GOT3 (cell line): ENCODE measurements at places on chromosomes 5 and 9.

- no peak for DNase-seq
Observed at GRCh38 chr9:125950880-125951471, 203.8 kb downstream of the PBX3 start.

DNA sequence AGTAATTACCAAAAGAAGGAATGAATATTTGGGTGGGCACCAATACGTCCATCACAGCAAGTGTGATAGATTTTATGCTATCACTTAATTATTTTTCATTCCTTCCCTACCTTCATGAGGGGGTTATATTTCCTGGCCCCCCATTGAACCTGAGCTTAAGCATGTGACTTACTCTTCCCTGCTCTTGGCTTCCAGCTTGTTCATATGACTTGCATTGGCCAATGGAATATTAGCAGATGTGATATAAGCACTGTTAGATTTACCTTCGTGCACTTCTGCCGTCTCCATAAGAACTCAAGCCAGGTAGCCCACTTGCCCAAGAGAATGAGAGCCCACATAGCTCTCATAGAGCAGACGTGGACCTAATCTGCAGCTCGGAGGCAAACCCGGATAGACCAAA lies 99.1 kb upstream of the SMARCA2 start:
- DNase-seq = no peak

GRCh38 chr5:6484899-6485298 lies 36.2 kb downstream of the UBE2QL1 start:
- no peak for DNase-seq

DNA sequence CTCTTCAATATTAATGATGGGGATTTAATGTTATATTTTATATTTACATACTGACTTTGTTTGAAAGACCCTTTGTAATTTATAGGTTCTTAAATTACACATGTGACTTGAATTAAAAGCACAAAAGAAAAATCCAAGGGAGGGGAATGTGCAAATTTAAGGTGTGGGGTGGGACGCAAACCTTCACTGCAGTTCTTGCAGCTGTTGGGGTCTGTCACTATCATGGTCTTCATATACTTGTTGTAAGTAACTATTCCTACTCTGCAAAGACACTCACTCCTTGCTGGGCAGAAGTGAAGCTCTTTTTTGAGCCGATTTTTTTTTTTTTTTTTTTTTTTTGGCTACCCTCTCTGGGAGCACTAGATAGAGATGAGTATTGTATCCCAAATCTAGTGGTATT lies 505.3 kb downstream of the ARHGEF28 start:
- DNase-seq = no peak

GRCh38 chr5:158261674-158262367 lies 402.9 kb upstream of the CLINT1 start:
- DNase-seq = no peak

GRCh38 chr9:97853844-97854695 lies 1.0 kb downstream of the FOXE1 start:
- DNase-seq = no peak

- DNase-seq = no peak
Observed at GRCh38 chr5:20572614-20573013, 584.6 kb upstream of the CDH18 start.

- DNase-seq = no peak
Observed at GRCh38 chr5:949815-950560, 57.3 kb downstream of the TRIP13 start.

DNA sequence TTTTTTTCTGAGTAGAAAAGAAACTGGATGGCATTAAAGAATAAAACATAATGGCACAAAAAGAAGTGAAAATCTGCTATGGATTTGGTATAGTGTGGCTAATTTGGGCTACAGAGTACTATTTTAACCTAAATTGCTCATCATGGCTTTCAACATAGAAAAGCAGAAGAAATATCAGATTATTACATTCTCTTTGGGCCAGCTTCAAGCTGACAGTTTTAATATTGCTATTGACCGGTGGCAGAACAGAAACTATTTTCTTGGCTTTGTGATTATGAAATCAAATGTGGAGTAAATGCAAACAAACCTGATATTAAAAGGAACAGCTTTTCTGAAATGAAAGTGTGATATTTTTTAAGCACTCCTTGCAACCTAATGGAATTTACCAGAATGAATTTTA lies 301.5 kb downstream of the EPB41L4A start:
- DNase-seq = no peak

GRCh38 chr9:74557571-74557970 lies 60.4 kb downstream of the RORB start:
- DNase-seq = no peak

GRCh38 chr5:75616971-75617621 lies 5.8 kb downstream of the ANKDD1B start:
- no peak for DNase-seq

DNA sequence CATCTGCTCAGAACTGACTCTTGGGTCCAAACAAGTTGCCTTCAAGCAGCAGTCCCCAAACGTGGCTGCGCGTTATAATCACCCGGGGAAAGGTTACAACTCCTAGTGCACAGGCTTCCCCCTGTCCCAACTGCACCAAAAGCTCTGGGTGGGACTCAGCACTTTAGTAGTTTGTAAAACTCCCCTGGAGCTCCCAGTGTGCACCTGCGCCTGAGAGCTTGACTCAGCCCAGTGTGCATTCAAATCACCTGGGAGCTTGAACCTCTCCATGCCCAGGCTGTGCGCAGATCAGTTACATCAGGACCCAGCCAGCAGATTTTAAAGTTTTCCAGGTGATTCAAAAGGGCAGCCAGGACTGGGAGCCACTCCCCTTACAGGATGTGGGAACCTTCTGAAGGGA lies 151.4 kb downstream of the COL23A1 start:
- no peak for DNase-seq

GRCh38 chr5:10538103-10538788 lies 25.6 kb upstream of the ANKRD33B start:
- DNase-seq = no peak

GRCh38 chr9:4086119-4087090 lies 213.5 kb downstream of the GLIS3 start:
- no peak for DNase-seq

GRCh38 chr9:19496321-19497050 lies 87.7 kb downstream of the ACER2 start:
- DNase-seq = no peak

GRCh38 chr5:32507738-32508434 lies 63.3 kb upstream of the ZFR start:
- DNase-seq = no peak
